ENCODE measurements at places on chromosomes 16 and 17. TPM values are rescaled to one million over a fixed set of nuclear protein-coding genes. Genes with fewer than 3 reads are reported as not detected.

Gene G6PC1
- polyA plus RNA-seq = 0.42 TPM

Gene CCDC144A
- polyA plus RNA-seq = 2.5 TPM

Gene KRT27
- polyA plus RNA-seq = not detected

Gene RNF157
- 6.4 TPM for polyA plus RNA-seq

Gene CCL13
- polyA plus RNA-seq = 0.84 TPM

Gene KRTAP4-5
- polyA plus RNA-seq = not detected

Gene TAT
- 0.14 TPM for polyA plus RNA-seq

Gene FKBP10
- 9.1 TPM for polyA plus RNA-seq

Gene KCNH6
- polyA plus RNA-seq = 2.5 TPM

Gene HOXB8
- 0.15 TPM for polyA plus RNA-seq

Gene MYLK3
- polyA plus RNA-seq = 0.11 TPM

Gene PIK3R5
- polyA plus RNA-seq = 0.70 TPM

Gene EFNB3
- polyA plus RNA-seq = 0.84 TPM

Gene AATK
- polyA plus RNA-seq = 24.3 TPM

Gene PROCA1
- polyA plus RNA-seq = 3.1 TPM

Gene HOXB4
- 0.91 TPM for polyA plus RNA-seq

Gene GFAP
- 2.2 TPM for polyA plus RNA-seq

Gene OR1A2
- polyA plus RNA-seq = not detected

Gene KRT24
- not detected for polyA plus RNA-seq

Gene DHRS7C
- polyA plus RNA-seq = not detected

Gene MEIOC
- not detected for polyA plus RNA-seq

Gene TAOK1
- 6.6 TPM for polyA plus RNA-seq

Gene RPAIN
- 23.6 TPM for polyA plus RNA-seq

Gene SLC38A8
- polyA plus RNA-seq = 0.38 TPM

Gene KRTAP2-1
- polyA plus RNA-seq = not detected

Gene KCNG4
- polyA plus RNA-seq = 0.02 TPM

Gene GCSH
- 18.7 TPM for polyA plus RNA-seq

Gene NPIPA7
- polyA plus RNA-seq = 47.1 TPM

Gene SEC14L5
- polyA plus RNA-seq = 0.27 TPM

Gene CNGB1
- 0.05 TPM for polyA plus RNA-seq

Gene SAT2
- polyA plus RNA-seq = 348 TPM

Gene PRMT7
- polyA plus RNA-seq = 43.9 TPM

Gene SNX20
- 0.40 TPM for polyA plus RNA-seq

Gene CIBAR2
- not detected for polyA plus RNA-seq

Gene GAN
- polyA plus RNA-seq = 0.68 TPM

Gene GLTPD2
- 0.23 TPM for polyA plus RNA-seq

Gene MT1E
- polyA plus RNA-seq = 646 TPM

Gene ATP2C2
- polyA plus RNA-seq = 2.8 TPM
